ENCODE measurements at places on chromosomes 16 and 17.

DNA sequence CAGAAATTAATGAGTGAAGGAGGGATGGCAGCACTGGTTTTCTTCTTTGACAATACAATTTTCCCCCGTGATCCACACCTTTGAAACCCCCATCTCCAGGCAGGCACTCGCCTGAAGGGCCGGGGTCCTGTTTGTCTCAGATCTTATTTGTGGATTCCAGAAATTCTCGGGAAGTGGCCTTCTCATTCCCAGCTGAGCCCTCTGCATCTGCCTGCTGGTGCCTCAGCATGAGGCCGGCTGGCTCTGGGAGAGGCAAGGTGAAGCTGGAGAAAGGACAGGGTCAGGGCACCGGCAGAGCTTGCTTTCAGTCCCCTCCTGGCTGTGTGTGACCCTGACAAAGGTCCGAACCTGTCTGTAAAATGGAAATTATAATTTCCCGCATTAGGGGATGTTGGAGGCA lies 35.8 kb upstream of the C1QL1 start:
- no peak for DNase-seq

- no peak for DNase-seq
Observed at GRCh38 chr17:78748730-78749317, 33.2 kb downstream of the CYTH1 start.

- DNase-seq = no peak
Observed at GRCh38 chr17:18371455-18371854, 6.1 kb upstream of the EVPLL start.

GRCh38 chr17:74795327-74796020 lies 19.3 kb upstream of the NAT9 start:
- DNase-seq = no peak

- DNase-seq = no peak
Observed at GRCh38 chr16:50172195-50172922, 19.3 kb downstream of the TENT4B start.

- DNase-seq = no peak
Observed at GRCh38 chr17:57114085-57114673, 29.1 kb downstream of the AKAP1 start.

DNA sequence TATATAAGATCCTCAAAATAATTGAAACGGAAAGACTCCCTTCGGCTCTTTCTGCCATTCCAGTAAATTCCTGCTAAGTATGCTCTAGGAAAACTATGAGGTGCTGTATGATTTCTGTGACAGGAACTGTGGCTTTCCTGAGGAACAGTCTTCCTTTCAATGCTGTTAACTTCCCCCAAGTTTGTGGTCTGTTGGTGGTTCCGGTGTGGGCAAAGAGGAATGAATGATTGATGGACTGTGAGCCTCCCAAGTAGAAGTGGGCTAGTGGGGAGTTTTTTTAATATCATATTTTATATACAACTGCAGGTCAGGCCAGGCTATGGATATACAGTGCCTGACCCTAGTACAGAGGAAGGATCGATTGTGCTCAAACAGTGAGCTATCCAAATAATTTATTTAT lies 560.7 kb upstream of the RBFOX1 start:
- no peak for DNase-seq

DNA sequence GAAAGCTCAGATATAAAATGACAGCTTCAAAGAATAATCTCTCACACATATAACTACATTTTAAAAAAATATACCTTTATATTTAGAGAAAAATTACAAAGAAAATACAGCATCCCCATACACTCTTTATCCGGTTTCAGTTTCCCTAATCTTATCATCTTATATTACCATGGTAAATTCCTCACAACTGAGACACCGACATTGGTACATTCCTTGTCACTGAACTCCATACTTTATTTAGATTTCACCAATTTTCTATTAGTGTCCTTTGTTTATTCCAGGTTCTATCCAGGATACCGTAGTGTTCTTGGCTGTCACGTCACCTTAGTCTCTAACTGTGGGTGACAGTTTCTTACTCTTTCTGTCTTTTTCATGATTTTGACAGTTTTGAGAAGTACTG lies 22.0 kb upstream of the ABCA10 start:
- DNase-seq = no peak

GRCh38 chr16:72974142-72974769 lies 73.7 kb downstream of the ZFHX3 start:
- DNase-seq = no peak

GRCh38 chr17:51121620-51122472 lies 1.2 kb upstream of the SPAG9 start:
- DNase-seq = peak; percentile 66

DNA sequence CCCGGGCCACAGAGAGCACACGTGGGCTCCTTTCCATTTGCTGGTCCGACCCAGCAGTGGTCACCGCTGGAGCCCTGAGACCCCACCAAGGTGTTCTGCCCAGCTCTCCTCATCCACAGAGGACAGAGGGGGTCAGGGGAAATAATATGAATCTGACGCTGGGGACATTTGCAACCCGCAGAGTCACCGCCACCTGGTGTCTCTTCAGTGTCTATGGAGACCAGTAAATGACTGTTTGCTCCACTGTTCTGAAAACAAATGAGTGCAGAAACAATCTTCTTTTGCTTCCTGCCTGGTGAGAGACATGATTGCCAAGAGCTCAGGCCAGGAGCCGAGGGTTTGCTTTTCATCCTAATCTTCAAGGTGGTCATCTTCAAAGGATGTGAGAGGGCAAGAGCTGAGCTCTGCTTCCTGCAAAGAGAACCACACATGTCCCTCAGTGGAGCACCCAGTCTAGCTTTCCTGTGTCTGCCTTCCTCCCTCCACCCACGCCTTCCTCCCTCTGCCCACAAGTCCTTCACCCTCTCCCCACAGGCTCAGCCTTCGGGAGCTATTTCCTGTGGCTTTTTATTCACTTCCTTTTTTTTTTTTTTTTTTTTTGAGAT lies 14.7 kb upstream of the KLHDC4 start:
- DNase-seq = no peak

DNA sequence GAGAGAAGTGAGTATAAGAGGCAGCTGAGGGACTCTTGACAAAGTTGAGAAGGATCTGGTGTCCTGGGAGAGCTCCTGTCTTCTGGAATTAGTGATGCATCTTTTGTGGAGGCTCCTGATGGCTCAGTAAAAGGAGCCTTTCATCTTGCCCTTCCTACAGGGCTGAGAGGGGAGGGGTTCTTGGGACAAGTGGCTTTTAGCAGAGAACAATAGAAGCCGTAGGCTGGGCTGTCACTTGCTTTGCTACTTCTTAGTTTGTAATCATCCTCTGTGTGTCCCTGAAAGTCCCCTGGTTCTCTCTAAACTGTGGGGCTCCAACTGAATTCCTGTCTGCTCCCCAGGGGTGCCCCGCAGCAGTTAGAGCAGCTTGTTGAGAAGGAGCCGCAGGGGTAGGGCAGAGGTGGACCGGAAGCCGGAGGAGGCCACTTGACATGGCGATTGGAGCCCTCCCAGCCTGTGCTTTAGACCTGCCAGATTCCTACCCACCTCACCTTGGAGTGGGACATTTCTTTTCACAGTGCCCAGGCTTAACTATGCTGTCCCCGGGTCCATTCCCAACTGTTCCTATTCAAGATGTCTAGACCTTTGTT lies 85.1 kb downstream of the PRKCA start:
- DNase-seq = no peak

DNA sequence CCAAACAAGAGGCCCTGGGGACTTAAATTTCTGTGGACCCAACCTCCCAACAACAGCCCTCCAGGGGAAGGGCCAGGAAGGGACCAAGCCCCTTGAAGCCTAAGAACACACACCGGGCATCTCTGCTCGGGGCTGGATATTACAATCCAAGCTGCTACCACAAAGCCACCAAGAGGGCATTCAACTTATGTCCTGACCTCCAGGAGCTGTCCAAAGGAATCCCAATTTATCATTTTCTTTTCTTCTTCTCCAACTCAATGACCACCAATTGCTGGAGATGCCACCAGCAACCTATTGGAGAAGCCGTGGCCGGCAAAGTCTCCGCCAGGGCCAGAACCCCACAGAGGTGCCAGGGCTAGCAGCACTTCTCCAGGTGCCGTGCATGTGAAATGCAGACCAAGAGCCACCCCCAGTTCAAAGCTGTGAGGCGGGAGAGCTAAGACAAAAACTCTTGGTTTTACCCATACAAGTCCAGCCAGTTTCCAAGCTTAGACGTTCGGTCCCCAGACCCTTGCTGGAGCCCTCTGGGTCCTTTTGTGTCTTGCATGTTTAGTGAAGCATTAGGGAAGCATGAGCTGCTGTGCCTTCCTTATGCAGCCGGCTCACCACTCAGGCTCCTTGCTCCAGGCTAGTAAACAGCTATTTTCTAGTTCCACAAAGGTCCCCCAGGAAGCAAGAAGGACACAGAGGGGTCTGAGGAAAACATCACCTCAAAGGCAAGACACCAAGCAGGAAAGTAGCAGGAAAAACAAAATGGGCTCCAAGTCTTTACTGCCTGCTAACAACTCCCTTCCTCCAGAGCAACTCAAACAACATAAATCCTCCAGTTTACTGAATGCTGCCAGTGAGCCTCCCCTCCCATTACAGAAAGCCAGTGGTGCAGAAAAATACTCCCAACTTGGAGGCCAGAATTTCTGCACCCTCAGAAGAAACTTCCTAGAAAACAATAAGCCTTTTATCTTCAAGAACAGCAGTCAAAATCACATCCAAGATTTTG lies 3.2 kb downstream of the PITPNA start:
- DNase-seq = no peak

GRCh38 chr16:426115-426905 lies 861 bp downstream of the RAB11FIP3 start:
- no peak for DNase-seq

DNA sequence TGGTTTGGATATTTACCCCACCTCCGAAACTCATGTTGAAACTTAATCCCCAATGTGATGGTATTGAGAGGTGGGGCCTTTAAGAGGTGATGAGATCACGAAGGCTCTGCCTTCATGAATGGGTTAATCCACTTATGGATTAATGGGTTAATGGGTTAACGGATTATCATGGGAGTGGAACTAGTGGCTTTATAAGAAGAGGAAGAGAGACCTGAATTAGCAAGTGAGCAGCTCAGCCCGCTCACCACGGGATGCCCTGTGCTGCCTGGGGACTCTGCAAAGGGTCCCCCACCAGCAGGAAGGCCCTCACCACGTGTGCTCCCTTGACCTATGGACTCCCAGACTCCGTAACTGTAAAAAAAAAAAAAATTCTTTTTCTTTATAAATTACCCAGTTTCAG lies 16.5 kb upstream of the GPRC5B start:
- no peak for DNase-seq

DNA sequence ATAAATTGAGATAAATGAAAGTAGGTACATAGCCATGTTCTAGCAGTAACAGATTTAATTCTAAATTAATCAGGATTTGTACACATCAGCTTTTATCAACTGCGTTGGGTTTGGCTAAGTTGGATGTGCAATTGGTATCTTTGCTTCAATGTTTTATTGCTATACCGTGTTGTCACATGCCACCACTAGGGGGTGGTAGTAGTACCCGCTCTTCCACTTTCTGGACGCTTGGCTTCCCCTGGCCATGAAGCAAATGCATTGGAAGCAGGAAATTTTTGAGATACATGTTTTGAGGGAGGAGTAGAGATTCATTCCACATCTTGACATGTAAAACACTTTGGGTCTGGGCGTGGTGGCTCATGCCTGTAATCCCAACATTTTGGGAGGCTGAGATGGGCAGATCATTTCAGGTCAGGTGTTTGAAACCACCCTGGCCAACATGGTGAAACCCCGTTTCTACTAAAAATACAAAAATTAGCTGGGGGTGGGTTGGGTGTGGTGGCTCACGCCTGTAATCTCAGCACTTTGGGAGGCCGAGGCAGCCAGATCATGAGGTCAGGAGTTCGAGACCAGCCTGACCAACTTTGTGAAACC lies 58.6 kb downstream of the EMP2 start:
- DNase-seq = no peak

DNA sequence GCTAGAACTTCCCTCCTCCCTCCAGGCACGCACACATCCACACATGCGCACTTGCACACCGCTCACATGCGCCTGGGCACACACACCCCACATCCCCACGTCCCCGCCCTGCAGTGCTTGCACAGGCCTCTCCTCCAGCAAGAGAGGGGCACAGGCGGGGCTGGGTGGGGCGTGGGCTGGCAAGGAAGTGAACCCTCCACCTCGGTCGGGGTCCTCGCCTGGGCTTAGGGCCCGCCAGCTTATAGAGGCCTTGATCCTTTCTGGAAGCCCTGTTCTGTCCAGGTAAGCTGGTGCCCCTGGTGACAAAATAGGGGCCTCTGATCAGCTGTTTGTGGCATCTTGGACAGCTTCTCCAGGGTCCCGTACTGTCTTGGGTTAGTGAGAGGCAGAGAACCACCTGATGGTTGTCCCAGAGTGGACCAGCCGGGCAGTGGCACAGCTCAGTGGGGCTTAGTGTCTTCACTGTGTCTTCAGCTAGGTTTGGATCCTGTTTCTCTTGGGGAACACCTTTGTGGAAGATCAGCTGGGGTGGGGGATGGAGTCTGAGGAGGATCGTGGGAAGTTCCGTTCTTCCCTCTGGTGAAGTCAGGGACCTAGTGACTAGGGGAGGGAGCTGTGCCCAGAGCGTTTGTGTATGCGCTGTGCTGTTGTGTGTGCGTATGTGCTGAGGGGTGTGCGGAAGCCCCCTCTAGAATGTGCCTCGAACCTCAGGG lies 12.1 kb downstream of the TBX4 start:
- DNase-seq = peak; percentile 69

DNA sequence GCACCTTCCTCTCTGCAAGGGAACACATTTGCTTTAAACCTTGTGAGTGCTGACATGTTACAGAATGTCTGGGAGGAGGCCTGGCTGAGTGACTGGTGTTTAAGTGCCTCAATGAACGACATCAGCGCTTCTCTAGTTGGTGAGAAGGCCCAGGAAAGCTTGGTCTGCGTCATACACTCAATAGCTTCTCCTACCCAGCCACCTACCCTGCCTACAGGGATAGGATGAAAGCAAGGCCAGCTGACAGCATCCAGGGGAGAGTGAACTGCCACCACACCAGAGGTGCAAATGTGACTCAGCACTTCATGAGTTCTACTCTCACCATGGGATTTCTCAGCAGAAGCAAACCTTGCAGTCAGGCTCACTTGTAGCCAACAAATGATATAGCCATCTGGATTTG lies 31.7 kb upstream of the CFAP20 start:
- DNase-seq = no peak

DNA sequence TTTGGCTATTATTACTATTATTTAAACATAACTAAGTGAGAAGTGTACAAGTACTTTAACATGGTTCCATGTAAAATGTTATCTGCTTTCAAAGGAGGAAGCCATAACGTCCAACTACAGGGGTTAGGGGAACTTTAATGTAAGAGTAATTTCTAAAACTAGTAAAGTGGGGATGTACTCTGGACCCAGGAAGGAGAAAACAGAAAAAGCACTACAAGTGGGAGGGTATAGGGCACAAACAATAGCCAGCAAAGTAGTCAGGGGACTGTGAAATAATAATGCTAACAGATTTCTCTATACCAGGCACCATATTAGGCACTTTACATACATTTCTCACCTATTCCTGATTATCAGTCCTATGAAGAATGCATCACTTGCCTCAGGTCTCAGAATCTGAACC lies 19.6 kb downstream of the USP31 start:
- no peak for DNase-seq

GRCh38 chr16:79816081-79816497 lies 215.6 kb upstream of the MAF start:
- no peak for DNase-seq
